ENCODE measurements at places on chromosomes 7 and 10. TPM values are rescaled to one million over a fixed set of nuclear protein-coding genes. Genes with fewer than 3 reads are reported as not detected.

IFT22 gene
- 52.6 TPM for total RNA-seq

OPALIN gene
- total RNA-seq, result not detected

DPYSL4 gene
- total RNA-seq, result 50.3 TPM

MYO1G gene
- total RNA-seq, result 0.46 TPM

LRRD1 gene
- total RNA-seq, result 0.92 TPM

C10orf90 gene
- 1.2 TPM for total RNA-seq

C10orf53 gene
- not detected for total RNA-seq

HYAL4 gene
- not detected for total RNA-seq

Measured in diencephalon (tissue), 1 donor.